ENCODE measurements at places on chromosomes 3 and 15. TPM values are rescaled to one million over a fixed set of nuclear protein-coding genes. Genes with fewer than 3 reads are reported as not detected.

MEF2A gene
- total RNA-seq = 26.0 TPM

PDE12 gene
- 23.7 TPM for total RNA-seq

GPR149 gene
- 0.14 TPM for total RNA-seq

GRCh38 chr15:80984856-80985255 lies 4.8 kb downstream of the MESD start:
- no peak for DNase-seq

- DNase-seq = no peak
Measured at GRCh38 chr15:65287520-65287855, 805 bp upstream of the PARP16 start.

- DNase-seq = no peak
Measured at GRCh38 chr3:193248848-193249468, 7.9 kb downstream of the PLAAT1 start.

- DNase-seq = no peak
Measured at GRCh38 chr3:143000528-143000927, 842 bp upstream of the U2SURP start.

GRCh38 chr3:123385001-123385401 lies 63.9 kb downstream of the ADCY5 start:
- no peak for DNase-seq

DNA sequence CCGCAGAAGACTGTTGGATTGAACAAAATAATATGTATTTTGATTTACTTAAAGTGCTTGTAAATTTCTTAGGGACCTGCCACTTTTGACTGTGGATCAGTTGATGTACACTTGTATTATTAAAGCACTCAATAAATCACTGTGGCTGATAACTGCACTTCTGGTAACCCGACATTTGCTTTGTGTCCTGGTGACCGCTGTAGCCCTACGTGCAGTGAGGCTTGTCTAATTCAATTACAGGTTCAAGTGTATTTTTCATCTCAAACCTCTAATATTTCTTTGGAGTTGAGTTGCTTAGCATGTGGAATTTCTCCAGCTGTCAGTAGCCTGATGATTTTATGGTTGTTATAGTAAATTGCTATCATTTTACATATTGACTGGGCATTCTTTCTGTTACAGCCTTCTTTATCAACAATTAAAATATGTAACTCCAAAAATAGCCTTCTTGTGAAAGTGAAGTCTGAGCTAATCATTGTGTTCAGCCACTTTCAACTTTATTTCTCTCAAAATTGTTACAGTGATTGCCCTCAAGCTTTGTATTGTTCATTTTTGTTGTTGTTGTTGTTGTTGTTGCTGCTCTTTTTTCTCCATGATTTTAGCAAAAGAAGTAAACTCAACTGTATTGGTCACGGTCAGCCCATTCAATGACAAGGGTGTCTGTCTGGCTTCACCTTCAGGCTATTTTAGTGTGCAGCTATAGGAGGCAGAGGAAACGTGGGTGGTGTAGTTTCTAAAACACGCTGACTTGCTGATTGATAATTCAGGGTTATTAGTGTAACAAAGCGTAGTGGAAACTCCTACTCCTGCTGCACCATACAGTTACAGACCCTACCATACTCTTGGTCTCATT lies 215.1 kb upstream of the UBE2E1 start:
- no peak for DNase-seq

GRCh38 chr3:161671141-161671540 lies 174.5 kb downstream of the OTOL1 start:
- no peak for DNase-seq

- no peak for DNase-seq
Measured at GRCh38 chr15:34132881-34133280, 31.0 kb downstream of the PGBD4 start.

- no peak for DNase-seq
Measured at GRCh38 chr15:64099379-64099778, 3.6 kb downstream of the SNX1 start.

DNA sequence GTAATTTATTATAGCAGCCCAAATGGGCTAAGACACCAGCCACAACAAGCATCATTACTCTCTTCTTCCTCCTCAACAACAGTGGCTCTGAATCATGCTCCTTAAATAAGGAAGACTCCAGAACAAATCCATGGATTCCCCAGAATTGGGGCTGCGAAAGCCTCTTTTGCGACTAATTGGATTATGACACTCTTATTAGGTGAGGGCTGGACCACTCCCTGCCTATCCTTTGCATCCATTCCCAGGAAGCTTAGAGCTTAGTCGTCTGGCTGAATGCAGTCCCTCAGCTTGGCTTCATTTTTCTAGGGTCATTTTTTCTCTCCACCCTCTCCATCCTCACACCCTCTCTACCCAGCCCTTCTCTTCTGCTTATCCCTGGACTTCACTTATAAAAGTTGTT lies 227.7 kb downstream of the ZNF621 start:
- no peak for DNase-seq

- no peak for DNase-seq
Measured at GRCh38 chr3:166060789-166061479, 223.7 kb upstream of the BCHE start.

GRCh38 chr3:46086083-46086437 lies 58.8 kb upstream of the XCR1 start:
- peak; percentile 43 for DNase-seq
